GM12892 (cell line): ENCODE measurements at places on chromosomes 1 and 21.
A peak's percentile ranks its signal among the peaks of the same experiment; 100 is the strongest.

GRCh38 chr1:95276429-95276828, 42.4 kb downstream of the RWDD3 start:
- no peak for DNase-seq

DNA sequence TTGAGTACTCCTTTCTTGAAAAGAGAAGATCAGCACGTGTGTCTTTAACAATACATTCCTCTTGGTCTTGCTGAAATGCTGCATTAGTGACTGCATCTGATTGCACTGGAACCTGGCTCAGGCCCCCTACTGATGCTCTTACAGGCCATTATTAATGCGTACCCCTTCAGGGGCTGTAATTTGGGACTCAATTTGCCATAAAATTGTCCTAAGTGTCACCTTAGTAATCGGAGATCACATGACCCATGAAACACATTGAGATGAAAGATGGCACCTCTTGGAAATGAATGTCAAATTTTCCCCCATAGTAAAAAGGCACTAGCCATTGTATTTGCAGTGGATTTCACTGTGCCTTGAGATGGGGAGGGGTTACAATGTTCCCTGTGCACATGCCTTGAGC, 563.3 kb downstream of the KIF26B start:
- DNase-seq: no peak

DNA sequence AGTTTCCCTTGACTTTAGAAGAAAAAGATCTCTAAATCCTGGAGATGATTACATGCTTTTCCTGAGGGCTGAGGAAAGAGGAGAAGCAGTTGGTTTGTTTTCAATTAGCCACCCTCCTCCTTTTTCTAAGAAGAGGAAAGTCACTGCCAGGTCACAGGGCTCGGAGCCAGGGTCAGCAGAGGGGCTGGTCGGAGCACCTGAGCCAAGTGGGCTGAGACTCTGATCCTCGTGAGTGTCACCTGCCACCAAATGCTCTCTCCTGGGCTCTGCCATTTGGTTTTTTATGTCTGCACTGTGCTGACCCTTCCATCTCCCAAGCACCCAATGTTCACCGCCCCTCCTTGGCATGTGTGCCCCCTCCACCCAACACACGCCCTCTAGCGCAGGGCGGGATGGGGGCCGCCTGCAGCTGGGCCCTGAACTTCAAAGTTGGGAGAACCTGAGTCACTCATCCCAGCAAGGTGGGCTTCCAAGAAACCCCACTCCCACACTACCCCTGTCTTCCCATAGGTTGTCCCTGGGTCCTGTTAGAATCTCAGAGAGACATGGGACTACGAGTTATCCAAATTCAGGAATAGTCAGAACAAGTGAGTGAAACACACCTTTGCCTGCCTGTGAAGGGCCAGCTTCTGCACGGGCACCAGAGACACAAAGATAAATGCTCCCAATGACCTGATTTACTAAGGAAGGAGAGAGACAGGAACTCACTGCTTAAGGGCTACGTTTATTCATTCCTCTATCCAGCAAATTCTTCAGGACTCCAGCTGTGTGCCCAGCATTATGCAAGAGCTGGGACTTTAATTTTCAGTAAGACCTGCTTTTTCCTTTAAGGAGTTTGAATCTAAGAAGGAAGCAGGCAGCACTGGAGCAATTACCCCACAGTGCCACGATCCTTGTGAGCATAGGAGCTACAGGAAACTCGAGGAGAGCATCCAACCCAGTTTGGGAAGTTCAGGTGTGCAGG, 127.5 kb downstream of the RHOU start:
- no peak for DNase-seq

GRCh38 chr1:28983509-28984310, 69.3 kb downstream of the EPB41 start:
- DNase-seq: no peak

DNA sequence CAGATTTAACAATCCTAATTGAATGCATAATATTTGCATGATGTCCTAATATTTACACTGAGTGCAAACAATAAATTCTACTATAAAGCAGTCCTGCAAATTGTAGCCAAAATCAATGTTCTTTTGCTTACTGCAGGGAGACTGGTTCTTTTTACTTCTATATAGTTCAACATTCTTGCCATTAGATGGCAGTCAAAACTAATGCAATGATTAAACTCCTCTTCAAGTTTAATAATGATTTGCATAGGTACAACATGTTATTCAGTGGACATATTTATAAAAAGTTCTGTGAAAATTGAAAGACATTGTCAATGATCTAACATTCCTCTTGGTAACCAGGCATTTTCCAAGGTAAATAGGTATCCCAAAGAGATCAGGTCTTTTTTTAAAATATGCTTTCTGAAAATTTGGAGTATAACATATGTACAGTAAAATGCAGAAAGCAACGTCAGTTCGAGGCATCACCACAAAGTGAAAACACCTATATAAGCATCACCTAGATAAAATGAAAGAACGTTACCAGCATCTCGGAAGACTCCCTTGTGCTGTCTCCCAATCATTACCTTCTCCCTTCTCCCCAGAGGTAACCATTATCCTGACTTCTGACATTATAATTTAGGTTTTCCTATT, 9.8 kb upstream of the FNBP1L start:
- no peak for DNase-seq

DNA sequence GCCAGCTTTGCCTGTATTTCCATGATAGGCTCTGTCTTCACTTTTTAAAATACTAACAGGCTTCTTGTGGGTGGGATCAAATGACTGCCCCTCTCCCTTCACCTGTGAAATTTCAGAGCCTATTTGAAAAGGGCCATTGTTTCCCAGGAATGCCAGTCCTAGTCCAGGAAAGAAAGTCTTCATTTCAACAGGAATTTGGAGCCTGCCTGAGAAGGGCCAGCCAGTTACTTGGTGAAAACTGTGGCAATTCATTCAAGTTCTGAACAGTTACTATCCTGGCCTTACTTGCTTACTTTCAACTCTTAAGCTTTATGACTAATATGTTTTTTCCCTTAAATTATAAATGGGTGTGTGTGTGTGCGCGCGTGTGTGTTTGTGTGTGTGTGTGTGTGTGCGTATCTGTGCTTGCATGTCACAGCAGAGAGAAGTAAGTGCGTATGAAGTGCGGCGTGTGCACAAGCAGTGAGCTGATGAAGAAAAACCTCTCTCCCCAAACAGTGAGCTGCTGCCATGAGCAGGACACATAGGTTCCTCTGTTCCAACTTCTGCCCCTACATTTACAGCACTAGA, 67.5 kb upstream of the RNPC3 start:
- no peak for DNase-seq

DNA sequence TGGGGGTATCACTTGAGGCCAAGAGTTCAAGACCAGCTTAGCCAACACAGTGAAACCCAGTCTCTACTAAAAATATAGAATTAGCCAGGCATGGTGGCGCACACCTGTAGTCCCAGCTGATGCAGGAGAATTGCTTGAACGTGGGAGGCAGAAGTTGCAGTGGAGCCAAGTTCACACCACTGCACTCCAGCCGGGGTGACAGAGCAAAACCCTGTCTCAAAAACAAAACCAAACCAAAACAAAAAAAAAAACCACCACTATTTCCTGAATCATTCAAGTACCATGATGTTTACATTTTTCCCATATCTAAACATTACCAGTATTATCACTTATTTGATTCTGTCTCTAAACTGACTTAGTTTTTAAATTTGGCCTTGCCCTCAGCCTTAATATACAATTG, 29.5 kb downstream of the TUT4 start:
- DNase-seq: no peak

DNA sequence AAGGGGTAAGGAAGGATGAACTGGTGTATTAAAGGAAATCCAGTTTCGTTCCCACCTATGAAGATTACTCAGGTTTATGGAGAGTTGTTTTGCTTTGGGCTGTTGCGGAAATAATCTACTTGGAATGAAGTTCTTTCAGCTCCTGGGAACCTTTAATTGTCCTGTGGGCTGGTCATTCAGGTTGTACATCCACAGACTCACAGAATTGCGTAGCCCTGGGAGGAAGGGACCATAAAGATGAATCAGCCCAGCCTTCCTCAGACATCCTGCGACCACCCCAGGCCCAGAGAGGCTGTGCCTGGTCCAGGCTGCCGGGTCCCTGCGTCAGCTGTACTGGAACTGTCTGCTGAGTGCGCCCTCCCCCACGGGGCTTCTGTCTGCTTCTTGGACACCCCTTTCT, 72.7 kb downstream of the GALNT2 start:
- no peak for DNase-seq

DNA sequence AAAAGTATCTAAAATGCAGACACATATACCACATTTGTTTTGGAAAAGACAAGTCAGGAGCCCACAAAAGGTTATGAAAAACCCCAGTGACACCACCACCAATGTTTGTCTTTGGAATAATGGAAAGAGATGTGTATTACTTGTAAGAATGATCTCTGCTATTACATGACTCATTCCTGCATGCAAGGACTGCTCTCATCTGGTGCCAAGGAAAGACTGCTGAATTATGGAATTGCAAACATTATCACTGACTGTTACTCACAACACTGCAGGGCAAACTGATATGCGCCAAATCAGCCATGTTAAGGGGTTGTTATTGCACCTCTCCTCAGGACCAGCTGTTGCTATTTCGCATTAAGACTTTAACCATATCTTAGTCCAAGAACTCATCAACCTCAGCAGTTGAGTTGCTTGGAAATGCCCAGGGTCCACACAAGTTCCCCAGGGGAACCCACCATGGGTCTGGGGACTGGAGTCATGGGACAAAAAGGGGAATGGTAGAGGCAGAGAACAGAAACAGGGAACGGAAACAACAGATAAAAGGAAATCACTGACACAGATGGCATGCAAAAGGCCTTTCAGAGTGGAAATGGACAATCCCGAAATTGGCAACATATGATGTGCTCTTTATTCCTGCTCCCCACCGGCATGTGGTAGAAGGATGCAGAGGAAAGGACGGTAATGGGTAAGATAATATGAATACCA, 34.4 kb downstream of the CAPZB start:
- no peak for DNase-seq

DNA sequence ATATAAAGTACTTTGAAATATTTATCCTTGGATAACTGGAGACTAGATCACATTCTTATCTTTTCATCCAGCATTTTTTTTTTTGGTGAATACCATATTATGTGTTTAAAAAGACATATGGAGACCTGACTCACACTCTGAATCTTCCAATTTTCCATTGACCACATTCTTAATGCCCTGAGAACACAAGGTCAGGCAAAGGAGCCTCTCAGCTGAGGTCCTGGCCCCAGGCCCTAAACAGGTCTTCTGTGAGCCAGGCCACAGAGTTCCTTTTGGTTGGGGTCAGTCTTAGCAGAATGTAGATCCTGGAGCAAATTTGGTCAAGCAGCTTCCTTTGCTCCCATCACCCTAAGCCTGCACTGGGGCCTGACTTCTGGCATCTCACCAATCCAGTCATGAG, 390.1 kb upstream of the ST6GALNAC5 start:
- no peak for DNase-seq

- peak; percentile 53 for DNase-seq
These were observed 746 bp downstream of the AK4 start for GRCh38 chr1:65148548-65149350.
